Activated T-cell treated with anti-CD3 and anti-CD28 coated beads for 4 hours (primary cell): ENCODE measurements at places on chromosomes 7 and 10.

DNA sequence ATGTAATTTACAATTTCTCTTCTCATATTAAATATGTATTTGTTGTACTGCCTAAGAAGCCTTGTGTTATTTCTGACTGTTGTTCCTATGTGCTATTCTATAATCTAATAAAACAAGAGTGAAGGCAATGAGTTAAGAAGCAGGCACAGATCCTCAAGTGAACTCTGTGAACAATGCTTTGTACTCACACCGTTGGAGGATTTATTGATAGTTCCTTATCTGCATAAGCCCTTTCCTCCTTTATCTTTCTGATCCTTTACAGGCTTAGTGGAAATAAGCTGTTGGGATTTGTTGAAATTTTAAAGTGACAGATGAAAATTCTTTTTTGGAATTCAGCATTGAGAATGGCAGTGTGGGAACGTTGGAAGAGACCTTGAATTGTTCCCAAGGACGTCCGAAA lies 329.6 kb upstream of the NPVF start:
- DNase-seq = no peak

DNA sequence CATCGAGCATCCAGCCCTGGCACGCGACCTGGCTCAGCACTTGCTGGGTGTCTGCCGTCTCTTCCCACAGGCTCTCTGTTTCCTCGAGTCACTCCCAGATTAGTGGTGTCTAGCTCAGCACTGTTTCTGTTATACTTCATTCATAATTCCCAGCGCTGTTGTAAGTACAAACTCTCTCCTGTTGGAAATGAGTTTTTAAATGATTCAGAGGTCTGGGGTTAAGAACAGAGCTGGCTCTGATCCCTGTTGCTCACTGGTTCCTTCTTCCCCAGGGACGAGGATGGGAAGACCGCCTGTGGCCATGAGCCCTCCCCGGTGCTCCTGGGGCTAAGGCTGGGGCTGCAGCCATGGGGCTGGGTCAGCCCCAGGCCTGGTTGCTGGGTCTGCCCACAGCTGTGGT lies 17.3 kb upstream of the C10orf95 start:
- no peak for DNase-seq

DNA sequence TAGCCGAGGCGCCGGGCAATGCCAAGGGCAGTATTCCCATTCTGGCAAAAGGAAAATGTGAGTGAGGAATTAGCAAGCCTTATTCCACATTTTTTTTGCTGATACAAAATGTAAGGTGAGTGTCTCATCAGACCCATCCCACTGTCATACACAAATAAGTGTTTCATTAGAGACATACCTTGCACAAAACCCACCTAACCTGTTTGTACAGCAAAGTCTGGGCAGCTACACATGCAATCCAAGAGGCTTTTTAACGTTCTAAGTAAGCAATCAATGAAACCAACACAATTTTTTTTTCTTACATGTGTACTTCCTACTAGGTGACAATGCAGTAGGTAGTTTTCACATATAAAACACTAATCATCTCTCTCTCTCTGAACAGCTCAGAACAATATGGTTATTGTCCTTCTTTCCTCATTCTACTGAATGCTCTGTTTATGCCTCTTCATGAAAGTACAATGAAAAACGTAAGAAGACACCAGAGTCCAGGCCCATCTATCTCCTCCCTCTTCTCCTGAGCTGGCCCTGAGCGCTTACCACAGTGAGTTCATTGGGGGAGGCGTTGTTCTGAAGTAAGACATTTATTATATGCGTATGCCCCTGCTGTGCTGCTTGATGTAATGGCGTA lies 217.2 kb downstream of the ANK3 start:
- DNase-seq = no peak

DNA sequence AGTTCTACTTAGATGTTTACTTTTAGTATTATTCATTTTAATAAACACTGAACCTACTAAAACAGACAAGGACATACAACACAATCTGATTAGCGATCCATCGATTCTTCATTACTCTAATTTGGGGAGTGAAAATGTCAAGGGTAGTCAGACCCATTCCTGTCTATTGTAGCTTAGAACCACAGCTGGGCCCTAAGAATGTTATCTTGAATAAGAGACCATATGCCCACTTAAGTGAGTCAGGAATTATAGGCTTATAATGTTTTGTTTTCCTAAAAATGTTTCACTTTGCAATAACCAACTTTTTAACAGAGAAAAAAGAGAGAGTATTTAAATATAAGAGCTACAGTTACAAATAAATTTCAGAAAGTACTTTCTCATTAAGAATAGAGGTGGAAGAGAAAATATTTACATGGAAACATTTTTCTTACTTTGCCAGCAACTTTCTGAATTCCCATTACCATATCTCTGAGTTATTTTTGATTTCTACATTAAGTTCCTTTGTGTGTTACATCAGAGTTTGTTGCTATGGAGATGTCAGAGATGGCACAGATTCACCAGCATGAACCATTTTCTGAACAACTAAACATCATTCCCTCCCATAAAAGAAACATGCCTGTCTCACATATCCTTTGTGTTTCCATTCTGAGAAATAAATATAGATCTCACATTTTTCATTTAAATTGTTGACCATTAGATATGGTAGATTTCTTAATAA lies 75.4 kb upstream of the SLC13A1 start:
- no peak for DNase-seq

GRCh38 chr10:31278279-31278941 lies 40.6 kb upstream of the ZEB1 start:
- no peak for DNase-seq

DNA sequence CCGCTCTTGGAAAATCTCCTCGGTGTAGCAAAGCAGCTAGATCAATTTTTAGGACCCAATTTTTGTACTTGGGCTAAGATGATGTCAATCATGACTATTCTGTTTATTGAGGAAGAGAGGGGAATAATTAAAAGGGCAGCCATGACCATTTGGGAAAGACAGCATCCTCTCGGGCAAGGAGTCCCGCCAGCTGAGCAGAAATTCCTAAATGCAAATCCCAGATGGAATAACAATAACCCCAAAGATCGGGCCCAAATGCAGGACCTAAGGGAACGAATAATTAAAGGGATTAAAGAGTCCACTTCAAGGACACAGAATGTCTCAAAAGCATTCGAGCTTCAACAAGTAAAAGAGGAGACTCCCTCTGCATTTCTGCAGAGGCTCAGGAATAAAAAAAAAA lies 18.7 kb downstream of the COL17A1 start:
- DNase-seq = no peak

DNA sequence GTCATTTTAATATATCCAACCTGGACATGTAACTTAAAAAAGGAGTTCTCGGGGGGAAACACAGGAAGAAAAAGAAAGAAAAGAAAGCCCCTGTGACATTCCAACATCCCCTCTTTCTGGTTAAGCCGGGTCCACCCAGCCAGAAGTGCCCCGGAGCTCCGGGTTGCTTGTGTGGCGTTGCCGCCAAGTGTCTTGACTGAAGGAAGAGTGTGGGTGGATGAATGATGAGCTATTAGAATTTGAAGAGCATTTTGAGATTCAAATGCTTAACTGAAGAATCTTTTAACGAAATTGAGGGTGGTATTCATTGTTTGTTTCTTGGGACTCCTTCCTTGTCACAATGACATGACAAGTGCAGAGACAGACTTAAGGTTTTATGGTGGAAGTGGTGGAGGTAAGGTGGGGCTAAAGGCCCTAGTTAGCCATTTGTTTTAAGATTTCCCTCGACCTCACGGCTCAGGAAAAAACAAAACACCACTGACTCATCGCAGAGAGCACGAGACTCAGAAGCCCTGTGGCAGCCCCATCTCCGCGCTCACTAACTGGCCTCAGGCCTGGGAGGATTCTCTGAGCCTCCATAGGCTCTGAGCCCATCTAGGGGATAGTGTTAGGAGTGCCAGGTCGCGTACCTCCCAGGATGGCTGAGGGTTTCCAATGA lies 1.8 kb upstream of the GLI3 start:
- DNase-seq = no peak

- no peak for DNase-seq
Observed at GRCh38 chr7:106679153-106679931, 18.4 kb upstream of the CCDC71L start.

GRCh38 chr7:77651575-77652162 lies 44.6 kb upstream of the RSBN1L start:
- peak; percentile 30 for DNase-seq

GRCh38 chr7:15947754-15948153 lies 261.3 kb upstream of the MEOX2 start:
- no peak for DNase-seq

- DNase-seq = no peak
Observed at GRCh38 chr7:30906515-30907240, 5.0 kb upstream of the AQP1 start.

DNA sequence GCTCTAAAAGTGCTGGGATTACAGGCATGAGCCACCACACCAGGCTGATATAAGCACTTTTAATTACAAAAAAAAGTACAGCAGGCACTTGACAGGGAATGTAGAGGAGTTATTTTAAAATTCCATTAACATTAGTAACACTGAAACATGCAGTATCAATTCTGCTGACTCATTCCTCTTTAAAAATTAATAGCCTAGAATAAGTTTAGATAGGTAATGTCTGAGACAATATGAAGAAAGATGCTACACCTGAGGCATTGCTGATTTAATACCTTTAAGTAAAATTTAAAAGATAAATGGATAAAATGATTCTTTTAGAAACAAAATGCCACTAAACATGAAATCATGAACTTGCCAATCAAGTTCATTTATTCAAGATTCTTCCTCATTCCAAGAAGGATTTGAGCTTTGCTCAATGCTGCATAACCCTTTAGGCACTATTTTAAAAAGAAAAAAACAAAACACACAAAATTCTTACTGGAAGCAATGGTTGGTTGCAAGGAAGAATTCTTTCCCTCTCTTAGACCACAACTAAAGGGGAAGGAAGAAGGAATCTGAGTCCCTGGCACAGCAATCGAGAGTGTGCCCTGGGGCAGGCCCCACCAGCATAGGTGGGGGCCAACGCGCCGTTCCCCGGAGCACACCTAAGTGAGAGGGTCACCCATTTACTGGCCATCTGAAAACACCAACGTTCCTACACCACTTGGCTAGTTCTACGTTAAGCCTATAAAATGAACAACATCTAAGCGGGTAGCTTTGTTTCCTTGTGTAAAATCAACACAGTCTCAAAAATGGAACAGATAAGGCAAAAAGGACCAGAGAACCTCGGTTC lies 26.6 kb downstream of the ESYT2 start:
- DNase-seq = no peak

- no peak for DNase-seq
Observed at GRCh38 chr7:135320268-135320667, 86.6 kb downstream of the STRA8 start.

DNA sequence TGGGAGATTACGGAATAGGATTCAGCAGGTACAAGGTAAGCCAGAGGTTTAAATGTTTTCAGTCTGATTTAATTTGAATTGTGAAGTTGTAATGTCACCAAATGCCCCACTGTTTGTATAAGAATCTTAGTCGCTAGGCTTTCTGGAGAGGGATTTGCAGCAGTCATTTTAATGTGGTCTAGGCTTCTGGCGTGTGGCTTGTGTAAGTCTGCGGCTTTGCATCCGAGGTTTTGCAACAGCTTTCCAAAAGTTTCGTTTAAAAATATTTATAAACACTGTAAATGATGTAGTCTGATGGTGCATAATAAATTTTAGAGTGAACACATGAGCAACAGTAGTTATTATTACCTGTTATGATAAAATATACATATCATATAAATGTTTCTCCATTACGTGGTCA lies 26.1 kb upstream of the BHLHA15 start:
- DNase-seq = no peak

DNA sequence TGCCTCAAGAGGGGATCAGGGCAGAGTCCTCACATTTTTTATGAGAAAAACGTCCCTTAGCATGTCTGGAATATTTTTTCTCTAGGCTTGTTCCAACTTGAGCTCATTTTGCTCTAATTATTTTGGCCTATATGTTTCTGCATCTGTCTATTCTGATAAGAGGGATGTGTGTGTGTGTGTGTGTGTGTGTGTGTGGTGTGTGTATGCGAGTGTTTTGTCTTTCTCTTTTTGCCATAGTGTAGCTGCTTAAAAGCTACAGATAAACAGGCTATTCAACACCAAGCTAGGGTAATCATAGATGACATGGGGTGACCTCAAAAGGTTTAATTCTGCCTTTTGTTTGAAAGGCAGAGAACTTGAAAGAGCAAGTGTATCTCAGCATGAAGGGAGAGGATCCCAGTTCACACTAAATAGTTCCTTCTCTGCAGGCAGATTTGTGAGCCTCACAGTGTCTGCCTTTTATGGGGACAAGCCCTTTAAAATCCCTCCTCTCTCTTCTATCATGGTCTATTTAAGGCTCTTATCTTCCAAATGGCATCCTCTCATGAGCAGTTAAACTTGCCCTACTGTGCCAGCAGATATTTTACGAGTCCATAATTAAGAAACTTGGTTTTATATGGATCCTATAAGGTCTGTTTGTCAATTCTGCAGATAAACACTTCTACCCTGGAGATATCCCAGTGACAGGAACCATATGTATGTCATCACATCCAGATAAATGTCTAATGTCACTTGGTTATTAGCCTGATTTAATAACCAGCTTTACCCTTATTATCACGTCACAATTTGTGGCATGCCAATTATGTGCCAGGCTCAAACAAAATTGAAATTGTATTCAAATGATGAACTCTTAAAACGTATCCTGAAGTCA lies 202.9 kb upstream of the MTPN start:
- no peak for DNase-seq

- no peak for DNase-seq
Observed at GRCh38 chr7:69654849-69655707, 56.8 kb downstream of the AUTS2 start.

DNA sequence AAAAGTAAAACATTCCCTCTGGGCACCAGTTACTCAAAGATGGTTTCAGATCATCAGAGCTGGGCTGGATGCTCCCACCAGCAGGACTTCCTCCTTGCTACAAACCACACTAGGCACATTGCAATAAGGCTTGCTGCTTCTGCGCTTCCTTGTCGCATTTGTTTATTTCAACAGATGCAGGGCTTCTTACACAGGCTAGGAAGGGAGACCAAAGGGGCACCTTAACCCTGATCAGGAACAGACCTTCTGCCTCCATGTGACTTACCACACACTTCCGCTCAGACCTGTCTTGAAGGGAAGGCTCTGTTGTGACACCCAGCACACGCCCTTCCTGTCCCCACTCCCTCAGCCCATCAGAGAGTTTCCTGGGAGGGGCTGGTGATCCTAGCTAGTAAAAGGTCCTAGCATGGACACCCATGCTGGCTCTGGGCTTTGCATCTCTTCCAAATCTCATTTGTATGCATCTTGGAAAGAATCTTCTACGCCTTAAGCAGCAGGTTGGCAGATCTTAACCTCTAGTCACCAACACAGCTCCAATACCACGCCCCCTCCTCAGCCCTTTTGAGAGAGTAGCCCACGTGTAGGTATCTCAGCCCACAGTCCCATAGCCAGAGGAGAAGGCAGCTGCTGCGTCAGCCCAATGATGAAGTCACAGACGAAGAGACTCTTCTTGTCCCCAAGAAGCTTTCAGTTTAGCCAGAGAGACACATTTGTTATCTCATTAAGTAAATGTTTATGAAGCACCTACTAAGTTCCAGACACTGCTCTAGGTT lies 47.1 kb upstream of the SVIL start:
- DNase-seq = peak; percentile 21

- no peak for DNase-seq
Observed at GRCh38 chr7:70016044-70016770, 417.9 kb downstream of the AUTS2 start.
